ENCODE measurements at places on chromosomes 11 and 22.

- no peak for DNase-seq
These were observed 11.2 kb downstream of the LARGE1 start for GRCh38 chr22:33909075-33909458.

- DNase-seq, result no peak
These were observed 2.7 kb downstream of the NEAT1 start for GRCh38 chr11:65425105-65425970.

GRCh38 chr22:36180038-36180880, 19.7 kb upstream of the APOL3 start:
- DNase-seq, result no peak

DNA sequence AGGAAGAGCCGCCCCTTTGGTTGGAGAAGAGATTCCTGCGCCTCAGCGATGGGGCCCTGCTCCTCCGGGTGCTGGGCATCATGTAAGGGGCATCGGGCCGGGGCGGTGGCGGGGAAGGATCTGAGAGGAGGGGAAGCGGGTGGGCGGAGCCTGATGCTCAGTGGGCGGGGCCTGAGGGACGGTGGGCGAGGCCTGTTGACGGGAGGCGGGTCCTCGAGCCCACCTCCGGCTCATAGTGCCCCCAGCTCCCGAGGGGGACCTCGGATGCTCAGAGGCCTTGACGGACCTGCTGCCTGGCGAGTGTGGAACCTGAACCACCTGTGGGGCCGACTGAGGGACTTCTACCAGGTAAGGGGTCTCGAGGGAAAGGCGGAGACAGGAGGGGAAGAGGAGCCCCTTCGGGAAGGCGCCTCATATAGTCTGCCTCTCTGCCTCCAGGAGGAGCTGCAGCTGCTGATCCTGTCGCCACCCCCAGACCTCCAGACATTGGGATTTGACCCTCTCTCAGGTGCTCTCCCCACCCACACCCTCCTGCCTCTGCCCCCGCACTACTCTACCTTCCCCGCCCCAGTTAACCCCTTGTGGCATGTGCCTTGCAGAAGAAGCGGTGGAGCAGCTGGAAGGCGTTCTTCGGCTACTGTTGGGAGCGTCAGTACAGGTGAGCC, 799 bp downstream of the CCDC88B start:
- no peak for DNase-seq

DNA sequence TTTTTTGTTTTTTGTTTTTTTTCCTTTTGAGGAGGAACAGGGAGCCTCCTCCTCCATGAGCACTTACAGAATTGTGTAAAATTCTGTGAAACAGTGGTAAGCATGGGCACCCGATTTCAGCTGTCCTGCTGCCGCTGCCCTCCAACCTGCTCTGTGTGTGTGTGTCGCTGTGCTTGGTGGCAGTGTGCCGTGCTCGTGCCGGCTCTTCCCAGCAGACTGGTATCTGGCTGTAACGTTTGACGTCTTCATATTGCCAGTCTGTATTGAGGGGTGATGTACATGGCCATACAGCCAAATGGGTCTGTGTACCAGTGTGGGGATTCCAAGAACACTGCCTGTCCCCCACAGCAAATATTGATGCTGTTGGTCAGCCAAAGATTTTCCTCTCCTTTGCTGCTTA, 97.1 kb downstream of the CWC15 start:
- no peak for DNase-seq

- no peak for DNase-seq
These were observed at the start of gene NPTXR for GRCh38 chr22:38843657-38844314. TSS of gene NPTXR (minus strand) at chr22:38844028.

GRCh38 chr11:125314276-125315078, 149.9 kb downstream of the PKNOX2 start:
- DNase-seq, result no peak

GRCh38 chr22:22552630-22553029, 6.4 kb downstream of the PRAME start:
- no peak for DNase-seq

- DNase-seq, result no peak
These were observed 52.2 kb downstream of the FEZ1 start for GRCh38 chr11:125443767-125444311.

DNA sequence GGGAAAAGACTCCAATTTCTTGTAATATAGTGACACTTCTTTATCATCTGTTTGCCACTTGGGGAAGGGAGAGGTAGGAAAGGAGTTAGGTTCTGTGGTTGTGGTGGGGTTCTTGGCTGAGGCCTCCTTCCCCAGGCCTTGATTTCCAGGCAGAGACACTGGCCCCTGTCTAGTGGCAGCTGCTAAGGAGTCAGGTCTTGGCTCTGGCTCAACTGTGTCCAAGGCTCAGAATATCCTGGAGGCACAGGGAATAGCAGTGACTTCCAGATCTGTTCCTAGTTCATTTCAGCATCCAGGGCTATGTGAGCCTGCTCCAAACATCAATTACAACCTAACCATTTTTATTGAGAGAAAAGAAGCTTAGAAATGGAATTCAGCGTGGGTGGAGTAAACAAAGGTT, 29.5 kb downstream of the PPFIBP2 start:
- DNase-seq, result no peak

- no peak for DNase-seq
These were observed 398.6 kb downstream of the BRD1 start for GRCh38 chr22:49429066-49429465.

- no peak for DNase-seq
These were observed 10.2 kb downstream of the ATL3 start for GRCh38 chr11:63660972-63661371.

- no peak for DNase-seq
These were observed 205.3 kb downstream of the MN1 start for GRCh38 chr22:27596133-27596870.

- no peak for DNase-seq
These were observed 2.8 kb upstream of the FADD start for GRCh38 chr11:70200212-70200844.

GRCh38 chr22:46354176-46354992, 18.9 kb downstream of the TRMU start:
- DNase-seq, result no peak

DNA sequence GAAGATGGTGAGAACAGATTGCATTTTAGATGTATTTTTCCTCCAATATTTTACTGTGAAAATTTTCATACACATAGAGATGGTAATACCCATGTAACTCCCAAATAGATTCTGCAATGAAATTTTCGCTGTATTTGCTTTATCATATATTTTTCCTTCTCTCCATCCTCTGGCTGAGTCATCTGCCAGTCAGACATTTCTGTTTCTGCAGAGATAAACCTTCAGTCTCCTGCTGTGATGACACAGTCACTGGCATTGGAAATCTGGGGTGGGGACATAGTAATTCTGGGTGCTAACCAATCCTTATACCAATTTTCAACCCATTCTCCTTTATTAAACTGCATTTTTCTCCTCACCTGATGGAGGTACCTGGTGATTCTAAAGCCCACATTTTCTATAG, 33.7 kb downstream of the SVIP start:
- no peak for DNase-seq

DNA sequence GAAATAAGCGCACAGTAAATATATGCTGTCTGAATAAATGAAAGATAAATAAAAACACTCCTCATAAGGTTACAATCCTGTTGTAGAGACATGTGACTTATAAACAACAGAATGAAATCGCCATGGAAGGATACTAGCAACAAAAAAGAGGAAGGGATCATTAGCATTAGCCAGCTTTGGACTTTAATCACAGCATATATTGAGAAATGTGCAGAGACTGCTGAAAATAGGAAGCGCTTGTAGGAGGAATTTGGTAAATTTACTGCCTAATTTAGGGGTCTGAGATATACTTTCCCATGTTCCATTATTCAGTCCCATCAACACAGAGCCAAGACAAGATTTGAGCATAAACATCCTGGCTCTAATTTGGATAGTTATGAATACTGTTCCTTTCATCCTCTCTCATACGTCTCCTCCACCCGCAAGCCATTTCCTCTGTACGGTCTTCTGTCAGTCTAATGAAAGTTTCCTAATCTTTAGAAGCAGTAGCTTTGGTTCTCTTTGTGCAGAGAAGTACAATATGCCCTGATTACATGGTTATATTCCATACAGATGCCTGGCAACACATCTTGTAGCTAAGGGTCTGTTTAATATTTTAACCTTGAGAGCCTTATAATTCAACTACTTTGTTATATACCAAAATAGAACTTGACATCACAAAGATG, 37.1 kb upstream of the AKIP1 start:
- DNase-seq, result no peak

GRCh38 chr11:33869481-33870422, 22.1 kb downstream of the LMO2 start:
- DNase-seq, result no peak

GRCh38 chr11:121886005-121886734, 229.8 kb downstream of the BLID start:
- no peak for DNase-seq

DNA sequence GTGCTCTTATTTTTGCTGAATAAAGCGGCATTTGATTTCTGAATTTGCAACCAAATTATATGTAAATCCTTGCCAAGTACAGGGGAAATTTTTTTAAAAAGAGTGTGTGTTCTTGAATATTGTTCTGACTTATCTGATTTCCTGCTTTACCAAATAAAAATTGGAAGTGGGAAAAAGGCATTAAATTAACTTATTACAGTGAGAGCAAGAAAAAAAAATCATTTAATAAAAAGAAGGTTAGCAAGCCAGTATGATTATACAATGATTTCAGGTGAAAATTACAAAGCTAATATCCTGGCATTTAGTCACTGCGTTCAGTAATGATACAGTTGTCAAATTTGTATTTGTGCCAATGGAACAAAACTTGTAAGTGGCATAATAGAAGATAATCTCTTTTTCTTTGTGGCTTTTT, 82.1 kb upstream of the PPARA start:
- no peak for DNase-seq

DNA sequence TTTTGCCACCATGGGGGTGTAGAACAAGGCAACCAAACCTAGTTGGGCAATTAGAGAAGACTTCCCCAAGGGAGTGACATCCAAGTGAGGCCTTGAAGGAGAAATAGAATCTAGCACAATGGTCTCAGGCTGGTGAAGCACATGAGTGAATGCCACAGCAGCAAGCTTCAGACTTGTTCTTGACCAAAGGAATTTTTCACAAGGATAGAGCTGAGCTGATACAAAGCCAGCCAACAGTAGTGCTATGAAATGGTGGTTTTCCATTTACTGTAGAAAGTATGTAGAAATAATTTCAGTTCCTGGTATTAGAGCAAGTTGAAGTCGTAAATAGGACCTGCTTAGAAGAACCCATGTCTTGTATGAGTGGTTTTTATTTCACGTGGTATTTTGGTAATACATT, 148.3 kb upstream of the RASSF10 start:
- no peak for DNase-seq

DNA sequence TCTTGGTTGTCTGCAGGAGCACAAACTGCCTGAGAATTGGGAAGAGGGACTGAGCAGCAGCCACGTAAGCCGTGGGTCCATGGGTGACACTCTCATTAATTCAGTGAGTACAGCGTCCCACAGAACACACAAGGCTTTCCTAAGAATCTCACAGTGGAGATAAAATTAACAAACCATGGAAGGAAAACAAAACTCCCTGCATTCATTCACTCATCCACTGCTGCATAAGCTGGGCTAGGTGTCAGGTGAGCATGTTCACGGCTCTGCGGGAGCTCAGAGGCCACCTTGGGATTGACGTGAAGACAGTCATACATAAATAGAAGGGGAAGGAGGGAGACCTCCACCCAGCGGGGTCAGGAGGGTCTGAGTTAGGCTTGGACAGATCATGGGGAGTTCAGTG, 1442.7 kb downstream of the TBC1D22A start:
- no peak for DNase-seq

DNA sequence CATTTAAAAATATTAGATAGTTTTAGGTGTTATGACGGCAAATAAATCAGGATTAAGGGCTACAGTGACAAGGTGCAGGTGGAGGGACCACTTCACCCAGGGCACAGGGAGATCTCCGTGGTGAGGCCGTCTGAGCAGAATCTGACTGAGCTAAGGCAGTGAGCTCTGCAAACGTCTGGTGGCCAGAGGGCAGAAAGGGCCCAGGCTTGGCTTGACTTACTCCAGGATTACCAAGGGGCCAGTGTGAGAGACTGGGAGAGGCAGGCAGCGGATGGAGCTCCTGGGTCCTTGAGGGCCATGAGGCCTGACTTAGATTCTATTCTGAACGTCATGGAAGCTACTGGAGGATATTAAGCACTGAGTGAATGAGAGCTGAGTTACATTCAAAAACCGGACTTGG, 125.9 kb upstream of the B3GAT1 start:
- no peak for DNase-seq

DNA sequence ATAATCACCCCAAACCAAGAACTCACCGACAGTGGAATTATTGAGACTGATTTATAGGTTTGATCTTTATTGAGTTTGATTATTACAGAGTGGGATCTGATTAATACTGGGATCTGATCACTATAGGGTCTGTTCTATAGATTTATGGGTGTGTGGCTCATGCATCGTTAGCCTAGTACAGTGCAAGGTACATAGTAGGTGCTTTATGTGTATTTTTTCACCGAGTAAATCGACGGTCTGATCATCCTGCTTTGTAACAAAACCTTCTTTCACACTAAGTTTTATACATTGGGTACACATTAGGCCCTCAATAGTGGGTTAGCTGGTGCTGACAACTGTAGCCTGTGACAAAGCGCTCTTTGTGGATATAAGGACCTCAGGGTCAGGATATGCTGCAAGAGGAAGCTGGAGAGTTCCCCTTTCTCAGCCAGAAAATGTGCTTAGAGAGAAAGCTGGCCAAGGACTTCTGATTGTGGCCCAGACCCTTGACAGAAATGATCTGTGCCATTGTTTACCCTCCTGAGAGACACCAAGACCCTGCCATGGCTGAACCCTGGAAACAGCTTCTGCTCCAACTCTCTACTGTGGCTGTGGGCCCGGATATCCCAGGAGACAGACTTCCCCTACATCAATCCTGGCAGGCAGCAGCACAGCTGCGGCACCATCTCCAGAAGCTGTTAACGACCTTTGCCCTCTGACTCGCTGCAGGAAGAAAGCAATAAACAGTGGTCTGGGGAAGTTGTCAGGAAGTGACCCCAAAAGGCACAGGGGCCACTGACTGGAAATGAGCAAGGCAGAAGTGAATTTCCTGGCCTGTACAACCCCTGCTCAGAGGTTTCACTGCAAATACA, 16.1 kb upstream of the TPP1 start:
- no peak for DNase-seq

- DNase-seq, result no peak
These were observed 103.0 kb downstream of the DBX1 start for GRCh38 chr11:20056950-20057943.

DNA sequence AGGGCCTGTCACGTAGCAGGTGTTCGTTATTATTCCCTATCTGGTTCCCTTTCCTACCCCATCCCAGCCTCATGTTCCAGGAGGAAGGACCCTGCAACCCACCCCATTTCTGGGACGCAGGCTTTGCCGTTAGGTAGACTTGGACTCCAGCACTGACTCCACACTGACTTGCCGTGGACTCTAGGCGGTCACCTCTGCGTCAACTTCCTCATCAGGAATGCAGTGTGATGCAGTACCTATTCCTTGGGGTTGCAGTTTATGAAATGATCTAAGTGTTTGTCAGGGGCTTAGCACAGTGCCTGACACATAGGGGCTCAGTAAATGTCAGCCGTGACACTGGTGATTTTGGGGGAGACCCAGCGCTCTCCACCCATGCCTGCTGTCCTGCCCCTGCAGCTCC, 16.8 kb downstream of the DGKZ start:
- no peak for DNase-seq

All from cortex of kidney (tissue), 1 donor.